Hippocampal formation (tissue), 2 donors: ENCODE measurements at places on chromosomes 1 and 21.
A peak's percentile ranks its signal among the peaks of the same experiment; 100 is the strongest.

- peak; percentile 27 for DNase-seq
Observed at GRCh38 chr1:229625071-229625914, 629 bp downstream of the TAF5L start.

- DNase-seq: peak; percentile 67
Observed at GRCh38 chr1:67831850-67832513, 1.3 kb downstream of the GNG12 start.

DNA sequence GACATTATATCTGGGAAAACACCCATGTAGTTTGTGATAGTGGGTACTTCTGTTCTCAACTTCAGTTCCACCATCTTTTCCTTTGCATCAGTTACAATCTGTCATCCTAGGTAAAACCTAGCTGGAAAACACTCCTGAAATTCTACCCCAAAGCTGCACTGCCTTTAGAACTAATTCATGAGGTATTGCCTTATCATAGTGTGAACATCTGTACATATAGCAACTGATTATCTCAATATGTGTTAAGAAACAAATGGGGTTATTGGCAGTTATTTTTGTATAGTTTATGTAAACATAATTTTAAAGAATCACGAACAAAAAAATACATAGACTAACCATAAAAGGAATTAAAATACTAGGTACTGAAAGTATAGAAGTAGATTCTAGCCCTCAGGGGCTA lies 6.4 kb upstream of the NEK7 start:
- DNase-seq: no peak

DNA sequence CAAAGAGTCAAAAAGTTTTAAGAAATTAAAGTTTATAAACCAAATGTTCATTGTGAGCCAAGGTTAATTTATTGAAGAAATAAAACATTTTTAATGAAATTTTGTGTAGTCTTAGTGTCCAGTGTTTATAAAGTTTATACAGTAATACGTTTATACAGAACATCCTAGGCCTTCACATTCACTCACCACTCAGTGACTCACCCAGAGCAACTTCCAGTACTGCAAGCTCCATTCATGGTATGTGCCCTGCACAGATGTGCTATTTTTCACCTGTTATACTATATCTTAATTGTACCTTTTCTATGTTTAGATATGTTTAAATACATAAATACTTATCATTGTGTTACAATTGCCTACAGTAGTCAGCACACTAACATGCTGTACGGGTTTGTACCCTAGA lies 33.6 kb downstream of the TYW3 start:
- no peak for DNase-seq

- DNase-seq: no peak
Observed at GRCh38 chr1:41242342-41243078, 404 bp upstream of the SCMH1 start.

GRCh38 chr1:66521721-66522365 lies 12.1 kb upstream of the SGIP1 start:
- DNase-seq: no peak

DNA sequence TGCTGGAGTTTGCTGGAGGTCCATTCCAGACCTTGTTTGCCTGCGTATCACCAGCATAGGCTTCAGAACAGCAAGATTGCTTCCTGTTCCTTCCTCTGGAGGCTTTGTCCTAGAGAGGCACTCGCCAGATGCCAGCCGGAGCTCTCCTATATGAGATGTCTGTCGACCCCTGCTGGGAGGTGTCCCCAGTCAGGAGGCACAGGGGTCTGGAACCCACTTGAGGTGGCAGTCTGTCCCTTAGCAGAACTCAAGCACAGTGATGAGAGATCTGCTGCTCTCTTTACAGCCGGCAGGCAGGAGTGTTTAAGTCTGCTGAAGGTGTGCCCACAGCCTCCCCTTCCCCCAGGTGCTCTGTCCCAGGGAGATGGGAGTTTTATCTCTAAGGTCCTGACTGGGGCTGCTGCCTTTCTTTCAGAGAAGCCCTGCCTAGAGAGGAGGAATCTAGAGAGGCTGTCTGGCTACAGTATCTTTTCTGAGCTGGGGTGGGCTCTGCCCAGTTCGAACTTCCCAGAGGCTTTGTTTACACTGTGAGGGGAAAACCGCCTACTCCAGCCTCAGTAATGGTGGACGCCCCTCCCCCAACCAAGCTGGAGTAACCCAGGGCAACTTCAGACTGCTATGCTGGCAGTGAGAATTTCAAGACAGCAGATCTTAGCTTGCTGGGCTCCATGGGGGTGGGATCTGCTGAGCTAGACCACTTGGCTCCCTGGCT lies 205.0 kb downstream of the GPR52 start:
- no peak for DNase-seq

GRCh38 chr1:21659099-21659923 lies 9.8 kb downstream of the RAP1GAP start:
- peak; percentile 51 for DNase-seq

GRCh38 chr1:202160377-202160940 lies at the start of gene PTPN7:
Gene PTPN7, minus strand, starts transcription at chr1:202160602. Its CDS starts 1,200 bp downstream, at chr1:202159402.
- DNase-seq: no peak

DNA sequence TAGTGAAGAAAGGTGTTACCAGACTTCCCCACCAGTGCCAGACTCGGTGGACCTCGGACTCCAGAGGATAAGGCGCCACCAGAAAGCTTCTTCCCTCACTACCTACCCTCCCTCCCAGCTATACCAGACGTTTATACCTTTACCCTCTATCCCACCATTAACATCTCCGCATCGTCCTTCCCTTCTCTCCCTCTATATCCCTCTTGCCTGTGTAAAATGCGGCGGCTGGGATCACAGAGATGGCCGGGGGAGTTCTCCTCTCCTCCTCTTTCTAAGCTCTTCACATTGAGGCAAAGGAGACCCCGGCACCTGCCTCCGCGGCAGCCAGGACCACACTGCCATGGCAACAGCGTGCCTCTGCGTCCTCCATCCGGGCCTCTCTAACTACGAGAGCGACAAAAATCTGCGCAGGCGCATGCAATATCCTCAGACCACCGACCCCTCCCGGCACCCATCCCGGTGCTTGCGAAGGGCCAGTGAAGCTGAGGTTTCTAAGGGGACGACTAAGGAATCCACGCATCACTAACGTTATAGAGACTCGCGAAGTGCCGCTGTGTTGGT lies at the start of gene CCDC181:
Gene CCDC181 (minus strand): TSS at position 394 of the 561 bp plus-strand sequence. CDS start 2,547 bp downstream, outside the sequence.
- peak; percentile 63 for DNase-seq
